ENCODE measurements at places on chromosomes 1 and 21.

- DNase-seq = no peak
These were observed 19.0 kb upstream of the CD2 start for GRCh38 chr1:116735246-116735645.

GRCh38 chr21:31552826-31553225, 106.7 kb upstream of the SOD1 start:
- DNase-seq = no peak

- peak; percentile 56 for DNase-seq
These were observed 125.4 kb upstream of the TMEM51 start for GRCh38 chr1:15028102-15028501.

DNA sequence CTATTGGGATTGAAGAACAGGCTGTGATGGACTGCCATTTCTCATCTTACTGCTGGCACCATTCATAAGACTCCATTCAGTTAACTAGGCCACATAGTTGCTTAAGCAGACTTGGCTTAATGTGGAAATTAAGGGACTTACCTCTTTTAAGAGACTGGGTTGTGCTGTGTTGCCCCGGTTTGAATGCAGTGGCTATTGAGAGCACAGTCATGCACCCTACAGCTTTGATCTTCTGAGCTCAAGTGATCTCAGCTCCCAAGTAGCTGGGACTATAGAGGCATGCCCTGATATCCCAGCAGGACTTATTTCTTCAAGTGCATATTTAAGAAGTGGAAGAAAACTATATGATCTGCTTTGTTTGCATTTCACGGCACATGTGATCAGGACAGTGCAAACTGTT, 181.1 kb downstream of the RASAL2 start:
- DNase-seq = no peak

- no peak for DNase-seq
These were observed 114.9 kb downstream of the SIK1 start for GRCh38 chr21:43312011-43312410.

- no peak for DNase-seq
These were observed 20.5 kb upstream of the PRDM15 start for GRCh38 chr21:41899426-41900202.

- DNase-seq = no peak
These were observed 15.1 kb downstream of the RAVER2 start for GRCh38 chr1:64759968-64760367.

DNA sequence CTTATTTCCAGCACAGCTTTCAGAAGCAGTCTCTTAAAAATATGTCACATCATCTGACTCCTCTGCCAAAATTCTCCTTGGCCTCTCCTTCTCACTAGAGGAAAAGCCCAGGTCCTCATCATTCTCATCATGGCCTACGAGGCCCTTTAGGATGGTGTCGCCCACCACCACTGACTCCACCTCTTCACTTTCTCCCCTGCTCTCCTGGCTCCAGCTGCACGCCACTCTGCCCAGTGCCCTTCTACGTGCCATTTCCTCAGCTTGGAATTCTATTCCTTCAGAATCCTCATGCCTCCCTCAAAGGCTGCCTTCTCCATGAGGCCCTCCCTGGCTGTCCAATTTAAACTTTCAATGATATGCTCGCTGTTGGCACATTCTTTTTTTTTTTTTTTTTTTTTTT, 25.3 kb upstream of the BTG2 start:
- no peak for DNase-seq

DNA sequence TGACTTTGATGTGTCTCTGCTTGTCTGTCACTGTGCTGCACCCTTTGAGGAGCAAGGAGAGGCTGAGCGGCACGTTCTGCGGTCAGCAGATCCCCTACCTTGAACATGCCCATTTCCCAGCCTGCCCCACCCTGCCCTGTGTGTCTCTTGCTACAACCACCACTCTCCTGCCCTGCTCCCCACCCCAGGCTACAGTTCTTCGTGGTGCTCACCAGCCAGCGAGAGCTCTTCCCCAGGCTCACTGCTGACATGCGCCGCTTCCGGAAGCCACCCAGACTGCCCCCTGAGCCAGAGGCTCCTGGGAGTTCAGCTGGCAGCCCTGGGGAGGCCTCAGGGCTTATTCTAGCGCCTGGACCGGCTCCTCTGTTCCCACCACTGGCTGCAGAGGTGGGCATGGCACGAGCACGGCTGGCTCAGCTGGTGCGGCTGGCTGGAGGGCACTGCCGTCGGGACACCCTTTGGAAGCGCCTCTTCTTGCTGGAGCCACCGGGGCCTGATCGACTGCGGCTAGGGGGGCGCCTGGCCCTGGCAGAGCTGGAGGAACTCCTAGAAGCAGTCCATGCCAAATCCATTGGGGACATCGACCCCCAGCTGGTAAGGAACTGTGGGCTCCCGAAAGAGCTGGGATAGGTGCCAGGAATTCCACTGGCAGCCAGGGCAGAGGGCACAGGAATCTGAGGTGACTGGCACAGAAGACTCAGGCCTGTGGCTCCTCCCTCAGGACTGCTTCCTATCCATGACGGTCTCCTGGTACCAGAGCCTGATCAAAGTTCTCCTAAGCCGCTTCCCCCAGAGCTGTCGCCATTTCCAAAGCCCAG, 5.6 kb downstream of the HYI start:
- DNase-seq = peak; percentile 37

DNA sequence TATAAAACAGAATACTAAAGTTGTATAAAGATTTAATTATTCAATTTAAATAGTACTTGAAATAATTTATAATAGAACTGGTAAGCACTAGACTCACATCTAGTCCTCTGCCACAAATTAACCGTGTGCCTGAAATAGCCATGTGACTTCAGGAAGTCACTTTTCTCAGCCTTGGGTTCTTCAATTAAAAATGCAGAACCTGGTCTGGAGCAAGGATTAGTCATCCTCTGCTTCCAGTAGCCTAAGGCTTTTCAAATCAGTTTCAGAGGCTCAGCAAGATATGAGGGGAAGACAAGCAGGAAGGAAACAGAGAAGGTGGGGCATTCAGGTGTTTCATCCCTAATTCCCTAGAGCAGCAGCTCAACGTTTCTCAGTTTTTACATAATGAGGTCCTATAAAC, 23.0 kb downstream of the DPH5 start:
- no peak for DNase-seq

GRCh38 chr1:192535916-192536664, 39.5 kb upstream of the RGS1 start:
- DNase-seq = no peak

DNA sequence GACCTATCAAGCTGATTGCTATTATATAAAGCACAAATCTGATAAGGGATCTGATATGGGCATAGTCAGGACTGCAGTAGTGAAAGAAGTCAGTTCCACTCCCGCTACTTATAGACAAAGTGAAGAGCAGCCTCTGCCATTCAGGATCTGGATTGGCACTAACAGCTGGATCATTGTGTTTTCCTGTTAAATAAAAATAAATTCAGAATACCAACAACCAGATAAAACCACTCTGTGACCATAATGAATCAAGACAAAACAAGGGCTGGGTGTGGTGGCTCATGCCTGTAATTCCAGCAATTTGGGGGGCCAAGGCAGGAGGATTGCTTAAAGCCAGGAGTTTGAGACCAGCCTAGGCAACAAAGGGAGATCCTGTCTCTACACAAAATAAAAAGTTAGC, 5.0 kb upstream of the GLRX2 start:
- DNase-seq = no peak

GRCh38 chr1:221869779-221870178, 127.9 kb upstream of the DUSP10 start:
- DNase-seq = no peak

GRCh38 chr1:3520419-3521378, 66.2 kb downstream of the ARHGEF16 start:
- no peak for DNase-seq

DNA sequence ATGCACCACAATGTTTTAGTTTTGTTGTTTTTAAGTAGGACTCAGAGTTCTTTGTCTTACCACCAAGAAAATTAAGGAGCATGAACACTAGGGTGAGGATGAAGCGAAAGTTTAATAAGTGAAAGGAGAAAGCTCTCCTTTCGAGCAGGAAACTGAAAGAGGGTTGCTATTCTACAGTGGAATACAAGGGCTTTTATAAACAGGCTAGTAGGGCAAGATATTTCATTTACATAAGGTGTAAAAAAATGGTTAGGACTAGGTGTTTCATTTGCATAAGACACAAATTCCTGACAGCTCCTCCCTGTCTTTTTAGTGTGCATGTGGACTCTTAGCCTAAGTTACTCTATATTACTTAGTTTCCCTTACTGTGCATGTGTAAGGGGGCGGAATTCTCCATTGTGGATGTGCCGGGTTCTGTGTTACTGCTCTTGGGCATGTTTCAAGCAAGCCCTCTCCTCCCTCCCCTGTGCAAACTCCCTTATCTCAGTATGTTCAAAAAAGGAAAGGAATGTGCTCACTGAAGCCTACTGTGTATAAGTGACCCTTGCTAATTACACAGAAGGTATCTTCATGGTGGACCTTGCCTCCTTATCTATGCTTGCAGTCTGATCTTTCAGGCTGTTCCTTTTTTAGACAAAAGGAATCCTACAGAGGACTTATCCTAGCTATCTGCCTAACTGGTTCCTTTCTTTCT, 7.3 kb downstream of the TSHB start:
- DNase-seq = no peak

DNA sequence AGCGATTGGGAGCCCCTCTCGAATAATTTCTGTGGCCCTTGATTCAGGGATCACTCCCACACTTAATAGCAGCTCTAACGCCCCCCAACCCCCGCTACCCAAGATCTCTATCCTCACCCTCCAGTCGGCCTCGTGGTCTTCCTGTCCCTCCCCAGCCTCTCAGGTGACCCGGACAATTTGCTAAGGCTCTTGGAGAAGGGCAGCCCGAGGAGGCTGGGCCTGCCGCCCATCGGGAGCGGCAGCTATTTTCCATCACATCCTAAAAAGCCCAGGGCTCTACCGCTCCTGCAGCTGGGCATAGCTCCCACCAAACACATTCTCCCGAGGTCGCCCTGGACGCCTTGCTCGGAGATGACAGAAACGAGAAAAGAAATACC, 12.0 kb upstream of the PHLDA3 start:
- no peak for DNase-seq

DNA sequence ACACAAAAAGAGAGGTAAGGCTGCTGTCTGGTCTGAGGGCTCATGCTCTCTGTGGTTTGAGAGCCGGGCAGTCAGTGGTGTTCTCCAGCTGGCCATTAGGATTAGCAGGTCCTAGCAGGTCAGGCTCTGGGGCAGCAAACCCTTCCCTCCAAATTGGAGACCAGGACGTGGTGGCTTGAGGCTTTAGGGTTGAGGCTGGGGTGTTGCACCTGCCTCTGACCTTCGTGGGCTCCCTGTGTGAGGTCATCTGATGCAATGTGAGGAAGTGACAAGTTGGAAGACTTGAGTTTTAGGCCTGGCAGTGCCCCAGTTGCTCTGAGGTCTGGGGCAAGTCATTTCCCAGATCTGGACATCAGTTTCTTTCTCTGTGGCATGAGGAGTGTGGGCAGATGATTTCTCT, 24.4 kb downstream of the SZRD1 start:
- DNase-seq = peak; percentile 35

DNA sequence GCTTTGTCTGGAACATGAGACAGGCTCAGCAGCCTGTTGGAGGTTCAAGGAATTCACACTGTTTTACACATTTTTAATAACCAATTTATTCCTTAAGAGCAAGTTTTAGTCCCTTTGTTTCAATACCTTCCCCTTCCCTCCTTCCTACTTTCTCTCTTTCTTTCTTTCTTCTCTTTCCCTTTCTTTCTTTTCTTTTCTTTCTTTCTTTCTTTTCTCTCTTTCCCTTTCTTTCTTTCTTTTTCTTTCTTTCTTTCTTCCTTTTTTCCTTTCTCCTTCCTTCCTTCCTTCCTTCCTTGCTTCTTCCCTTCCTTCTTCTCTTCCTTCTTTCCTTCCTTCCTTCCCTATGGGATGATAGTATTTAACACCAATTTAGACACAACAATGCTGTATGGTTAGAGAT, 164.2 kb downstream of the CENPF start:
- DNase-seq = no peak

DNA sequence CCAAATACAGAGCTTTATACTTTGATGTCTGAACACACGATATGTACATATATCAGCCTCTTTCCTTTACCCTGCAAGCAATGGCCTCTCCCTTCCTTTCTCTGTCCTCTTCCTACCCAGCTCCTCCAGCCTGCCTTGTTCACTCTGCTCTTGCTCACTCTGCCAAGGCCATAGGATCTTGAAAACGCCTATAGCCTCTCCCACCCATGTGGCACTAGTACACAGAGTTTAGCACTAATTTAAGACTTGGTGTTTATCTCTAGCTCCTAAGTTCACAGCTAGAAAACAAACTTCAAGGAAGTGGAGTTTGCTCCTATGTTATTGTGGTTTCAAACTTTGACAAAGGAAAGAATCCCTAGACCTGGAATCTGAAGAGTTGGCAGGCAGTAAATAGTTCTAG, 225.0 kb upstream of the RUNX1 start:
- DNase-seq = no peak

DNA sequence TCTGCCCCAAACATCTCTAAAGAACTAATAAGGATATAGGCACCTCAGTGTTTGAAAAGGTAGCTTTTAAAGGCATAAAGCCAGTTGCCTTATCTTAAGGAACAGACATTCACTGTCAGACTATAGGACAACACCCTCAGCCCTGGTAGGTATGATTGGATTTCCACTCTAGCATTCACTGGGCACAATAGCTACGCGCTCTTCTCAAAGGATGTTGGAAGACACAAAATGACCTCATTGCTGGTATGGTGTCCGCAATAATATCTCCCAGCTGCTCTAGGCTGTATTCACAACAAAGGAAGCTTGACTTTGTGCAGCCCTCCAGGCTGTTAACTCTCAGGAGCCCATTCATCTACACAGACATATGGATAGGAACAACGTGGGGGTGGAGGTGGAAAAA, 119.4 kb upstream of the CXADR start:
- DNase-seq = no peak

Measured in adrenal gland (tissue), 19 donors.